ENCODE measurements at places on chromosomes 16 and 17. TPM values are rescaled to one million over a fixed set of nuclear protein-coding genes. Genes with fewer than 3 reads are reported as not detected.

DNA sequence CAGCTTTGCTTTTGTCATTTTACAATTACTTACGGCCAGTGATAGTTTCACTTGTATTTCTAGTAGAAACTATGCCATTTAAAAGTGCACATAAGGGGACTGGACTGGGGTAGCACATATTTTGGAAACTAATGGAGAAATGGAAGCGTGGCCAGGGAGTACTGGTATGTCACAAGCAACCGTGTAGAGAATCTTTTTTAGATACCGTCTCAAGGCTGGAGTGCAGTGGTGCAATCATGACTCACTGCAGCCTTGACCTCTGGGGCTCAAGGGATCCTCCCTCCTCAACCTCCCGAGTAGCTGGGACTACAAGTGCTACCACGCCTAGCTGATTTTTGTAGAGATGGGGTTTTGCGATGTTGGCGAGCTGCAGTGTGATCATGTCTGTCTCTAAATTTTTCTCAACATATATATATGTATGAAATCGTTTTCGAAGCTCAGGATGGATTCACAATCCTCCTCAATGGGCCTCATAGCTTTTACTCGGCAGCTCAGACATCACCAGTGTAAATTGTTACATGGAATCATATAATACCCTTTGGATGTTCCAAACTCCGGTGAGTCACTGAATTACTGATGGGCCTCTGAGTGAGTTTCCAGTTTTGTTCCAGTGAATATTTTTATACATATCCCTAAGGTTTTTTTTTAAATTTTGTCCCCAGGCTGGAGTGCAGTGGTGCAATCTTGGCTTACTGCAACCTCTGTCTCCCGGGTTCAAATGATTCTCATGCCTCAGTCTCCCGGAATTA is 51.7 kb downstream of the ZNF778 start:
- peaks cover 7% of the 10 kb centered on the region for H3K4me1 ChIP-seq
- no peaks in the 10 kb centered on the region for H3K36me3 ChIP-seq
- H3K4me3 ChIP-seq = no peak overlapping the region
- H3K27me3 ChIP-seq = no peaks in the 10 kb centered on the region

DNA sequence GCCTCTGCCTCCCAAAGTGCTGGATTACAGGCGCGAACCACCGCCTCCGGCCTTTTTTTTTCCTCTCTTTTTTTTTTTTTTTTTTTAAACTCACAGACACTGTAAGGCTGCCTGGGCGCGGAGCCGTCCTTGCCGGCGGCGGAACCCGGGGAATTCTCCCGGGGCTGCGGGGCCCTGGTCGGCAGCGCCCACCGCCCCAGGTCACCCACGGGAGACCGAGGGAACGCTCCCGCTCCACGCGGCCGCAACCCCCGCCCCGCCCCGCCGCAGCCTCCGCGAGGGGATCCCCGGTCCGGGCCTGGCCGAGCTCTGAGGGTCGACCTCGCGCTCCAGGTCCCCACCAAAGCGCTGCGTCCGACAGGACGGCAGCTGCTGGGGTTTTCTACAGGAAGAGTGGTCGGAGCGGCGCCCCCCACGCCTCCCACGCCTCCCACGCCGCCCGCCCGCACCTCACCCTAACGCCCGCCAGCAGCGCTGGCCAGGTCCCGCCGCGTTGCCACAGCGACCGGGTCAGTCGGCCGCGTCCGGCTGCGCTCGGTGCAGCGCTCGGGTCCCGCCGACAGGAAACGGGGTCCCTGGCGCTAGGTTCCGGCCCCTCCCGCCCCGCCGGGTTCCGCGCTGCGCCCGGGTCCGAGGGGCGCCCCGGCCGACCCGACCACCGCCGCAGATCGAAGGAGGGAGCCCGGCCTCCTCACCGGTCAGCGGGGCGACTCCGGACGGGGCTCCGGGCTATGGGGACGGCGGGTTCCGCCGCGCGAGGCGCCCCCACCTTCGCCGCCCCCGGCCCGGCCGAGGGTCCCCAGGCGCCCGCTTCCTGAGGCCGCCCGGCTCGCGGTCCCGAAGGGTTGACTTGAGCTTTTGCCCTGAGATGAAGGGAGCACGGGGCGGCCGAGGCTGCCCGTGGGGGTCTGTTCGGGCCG is at the start of gene CCDC57:
CCDC57 (minus strand) TSS at position 512 of the 920 bp plus-strand sequence. CDS start 10,898 bp downstream, outside the sequence.
- no peaks in the 10 kb centered on the region for H3K36me3 ChIP-seq
- H3K27me3 ChIP-seq = no peaks in the 10 kb centered on the region
- H3K4me1 ChIP-seq = peaks cover 2% of the 10 kb centered on the region
- H3K27ac ChIP-seq = peak within 1 kb of the TSS; percentile 85
- peak within 1 kb of the TSS; percentile 60 for H3K4me3 ChIP-seq

- no peak for DNase-seq
- H3K27ac ChIP-seq = no peak overlapping the region
- no peaks in the 10 kb centered on the region for H3K27me3 ChIP-seq
Observed at GRCh38 chr17:78132084-78132676, 1.6 kb downstream of the TMC8 start.

- no peaks in the 10 kb centered on the region for H3K4me1 ChIP-seq
- no peak overlapping the region for H3K4me3 ChIP-seq
- H3K27me3 ChIP-seq = no peaks in the 10 kb centered on the region
- DNase-seq = no peak
- no peak overlapping the region for H3K27ac ChIP-seq
Observed at GRCh38 chr17:64608571-64608981, 53.5 kb downstream of the SMURF2 start.

DNA sequence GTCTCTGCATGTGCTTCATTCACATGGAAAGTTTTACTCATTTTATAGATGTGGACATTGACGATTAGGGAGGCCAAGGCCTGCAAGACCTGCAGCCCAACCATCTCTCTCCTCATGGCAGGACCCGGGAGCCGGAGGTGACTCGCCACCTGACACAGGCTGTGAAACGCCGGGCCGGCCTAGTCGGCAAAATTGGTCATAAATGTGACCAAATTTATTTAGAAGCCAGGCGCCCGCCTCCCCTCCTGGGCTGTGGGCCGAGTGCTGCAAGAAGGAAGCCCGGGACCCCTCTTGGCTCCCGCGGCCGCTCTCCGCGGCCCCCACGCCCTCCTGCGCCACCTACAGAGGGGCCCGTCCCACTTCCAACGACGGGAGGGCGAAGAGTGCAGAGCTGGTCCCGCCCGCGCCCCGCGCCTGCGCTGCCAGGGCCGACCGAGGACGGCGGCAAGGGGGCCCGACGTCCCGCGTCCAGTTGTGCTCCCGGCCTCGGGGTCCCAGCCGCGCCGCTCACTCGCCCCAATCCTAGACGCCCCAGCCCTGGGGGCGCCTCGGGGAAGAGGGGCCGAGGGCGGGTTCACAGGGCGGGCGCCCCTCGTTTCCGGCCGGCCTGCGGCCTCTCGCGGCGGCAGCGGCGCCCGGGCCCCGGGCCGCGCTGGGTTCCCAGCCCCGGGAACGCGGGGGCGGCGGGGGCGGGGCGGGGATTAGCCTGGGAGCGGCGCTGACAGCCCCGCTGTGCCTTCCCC is 47.5 kb downstream of the WNT3 start:
- DNase-seq = no peak
- H3K27ac ChIP-seq = no peak overlapping the region
- peak overlapping the region; percentile 40 for H3K4me3 ChIP-seq
- H3K4me1 ChIP-seq = peaks cover 8% of the 10 kb centered on the region
- H3K27me3 ChIP-seq = no peaks in the 10 kb centered on the region

- no peaks in the 10 kb centered on the region for H3K36me3 ChIP-seq
- no peaks in the 10 kb centered on the region for H3K27me3 ChIP-seq
- DNase-seq = no peak
- no peak overlapping the region for H3K27ac ChIP-seq
- H3K4me3 ChIP-seq = no peak overlapping the region
Observed at GRCh38 chr16:48583075-48584065, 26.6 kb downstream of the N4BP1 start.

DNA sequence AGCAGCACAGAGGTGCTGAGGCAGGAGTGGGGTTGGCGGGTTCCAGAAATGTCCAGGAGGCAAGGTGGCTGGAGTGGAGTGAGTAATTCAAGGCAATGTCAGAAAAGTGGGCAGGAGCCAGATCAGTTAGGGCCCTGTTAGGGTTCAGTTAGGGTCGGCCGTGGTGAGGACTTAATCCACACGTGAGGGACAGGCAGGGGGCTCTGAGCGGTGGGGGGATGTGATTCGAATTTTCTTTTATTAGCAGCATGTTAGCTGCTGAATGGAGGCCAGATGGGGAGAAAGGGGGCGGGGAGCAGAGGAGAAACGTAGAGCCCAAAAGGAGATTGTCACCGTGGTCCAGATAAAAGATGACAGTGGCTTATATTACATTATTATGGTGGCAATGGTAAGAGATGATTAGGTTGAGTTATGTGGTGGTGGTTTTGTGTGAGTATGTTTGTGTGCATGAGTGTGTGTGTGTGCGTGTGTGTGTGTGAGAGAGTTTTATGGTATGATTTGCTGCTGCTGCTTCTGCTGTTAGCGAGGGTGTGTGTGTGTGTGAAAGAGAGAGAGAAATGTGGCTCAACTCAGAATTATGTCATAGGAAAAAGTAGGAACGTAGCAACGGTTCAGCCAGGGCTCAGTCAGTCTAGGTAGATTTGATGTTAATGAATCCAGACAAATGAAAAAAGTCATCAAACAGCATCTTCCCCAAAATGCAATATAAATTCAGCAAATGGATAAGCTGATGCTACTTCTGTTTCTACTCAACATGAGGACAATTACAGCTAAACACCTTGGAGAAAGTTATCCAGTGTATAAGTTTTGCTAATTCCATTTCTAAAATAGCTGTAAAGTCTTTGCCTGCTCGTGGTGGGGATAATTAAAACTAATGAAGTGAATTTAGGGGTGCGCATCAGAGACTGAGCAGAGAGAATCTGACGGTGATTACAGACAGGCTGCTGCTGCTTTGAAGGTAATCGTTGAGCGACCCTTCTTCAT is 390.6 kb downstream of the HAPSTR1 start:
- H3K4me3 ChIP-seq = no peak overlapping the region
- H3K36me3 ChIP-seq = no peaks in the 10 kb centered on the region
- H3K27me3 ChIP-seq = no peaks in the 10 kb centered on the region
- no peak overlapping the region for H3K27ac ChIP-seq

- no peaks in the 10 kb centered on the region for H3K4me1 ChIP-seq
- H3K27ac ChIP-seq = no peak overlapping the region
- no peak overlapping the region for H3K4me3 ChIP-seq
- H3K27me3 ChIP-seq = no peaks in the 10 kb centered on the region
- H3K36me3 ChIP-seq = no peaks in the 10 kb centered on the region
Observed at GRCh38 chr17:4165301-4166010, 22.5 kb downstream of the CYB5D2 start.

- no peaks in the 10 kb centered on the region for H3K27me3 ChIP-seq
- no peak overlapping the region for H3K4me3 ChIP-seq
- H3K36me3 ChIP-seq = no peaks in the 10 kb centered on the region
- no peak overlapping the region for H3K27ac ChIP-seq
- H3K4me1 ChIP-seq = no peaks in the 10 kb centered on the region
- no peak for DNase-seq
Observed at GRCh38 chr16:84574191-84574590, 43.7 kb downstream of the COTL1 start.

DNA sequence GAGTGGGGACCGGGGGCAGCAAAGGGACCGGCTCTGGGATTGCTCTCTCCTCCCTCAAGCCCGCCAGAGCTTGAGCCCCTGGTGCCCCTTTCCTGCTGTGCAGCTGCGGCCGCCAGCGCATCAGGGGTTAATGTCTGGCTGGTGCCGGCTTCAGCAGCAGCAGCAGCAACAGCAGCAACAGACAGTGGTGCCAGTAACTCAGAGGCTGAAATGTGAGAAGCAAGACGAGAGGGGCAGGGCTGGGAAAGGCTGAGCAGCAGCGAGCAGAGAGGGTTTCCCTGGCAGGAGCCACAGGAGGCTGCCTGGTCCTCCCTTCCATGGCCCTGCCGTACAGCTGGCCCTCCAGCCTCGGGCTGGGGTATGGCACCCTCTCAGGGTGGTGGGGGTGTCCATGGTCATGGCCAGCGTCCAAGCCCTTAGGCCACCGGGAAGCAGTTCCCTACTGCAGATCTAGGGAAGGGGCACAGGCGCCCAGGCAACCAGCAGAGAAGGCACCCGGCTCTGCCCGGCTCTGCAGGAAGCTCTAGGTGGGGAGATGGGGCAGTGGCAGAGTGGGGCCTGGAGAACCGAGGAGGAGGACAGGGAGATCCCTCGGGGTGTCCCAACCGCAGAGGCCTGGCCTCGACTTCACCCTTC is 21.1 kb upstream of the TFAP4 start:
- H3K36me3 ChIP-seq = no peaks in the 10 kb centered on the region
- no peak overlapping the region for H3K27ac ChIP-seq
- H3K4me3 ChIP-seq = no peak overlapping the region
- H3K4me1 ChIP-seq = peaks cover 16% of the 10 kb centered on the region
- DNase-seq = peak; percentile 67

- H3K4me1 ChIP-seq = peaks cover 7% of the 10 kb centered on the region
- no peaks in the 10 kb centered on the region for H3K27me3 ChIP-seq
- H3K4me3 ChIP-seq = no peak overlapping the region
Observed at GRCh38 chr17:44539673-44540072, 17.6 kb upstream of the FZD2 start.

- no peaks in the 10 kb centered on the region for H3K27me3 ChIP-seq
- peaks cover 4% of the 10 kb centered on the region for H3K4me1 ChIP-seq
- H3K27ac ChIP-seq = no peak overlapping the region
- DNase-seq = no peak
- H3K36me3 ChIP-seq = no peaks in the 10 kb centered on the region
Observed at GRCh38 chr16:3470723-3471122, 24.6 kb downstream of the C16orf90 start.

DNA sequence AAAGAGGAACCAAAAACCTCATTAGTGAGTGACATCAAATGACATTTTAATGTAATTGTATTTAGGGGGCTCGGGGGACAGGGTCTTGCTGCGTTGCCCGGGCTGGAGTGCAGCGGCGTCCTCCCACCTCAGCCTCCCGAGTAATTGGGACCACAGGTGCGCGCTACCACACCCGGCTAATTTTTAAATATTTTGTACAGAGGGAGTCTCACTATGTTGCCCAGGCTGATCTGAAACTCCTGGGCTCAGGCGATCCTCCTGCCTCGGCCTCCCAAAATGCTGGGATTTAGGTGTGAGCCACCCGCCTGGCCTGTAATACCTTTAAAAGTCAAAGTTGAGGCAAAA is 581 bp downstream of the SNRNP25 start:
- H3K4me1 ChIP-seq = peaks cover 2% of the 10 kb centered on the region
- H3K27me3 ChIP-seq = no peaks in the 10 kb centered on the region
- H3K36me3 ChIP-seq = no peaks in the 10 kb centered on the region
- H3K27ac ChIP-seq = no peak overlapping the region
- H3K4me3 ChIP-seq = peak overlapping the region; percentile 69
- DNase-seq = no peak

- no peak for DNase-seq
- H3K27me3 ChIP-seq = no peaks in the 10 kb centered on the region
- H3K27ac ChIP-seq = no peak overlapping the region
- peaks cover 10% of the 10 kb centered on the region for H3K4me1 ChIP-seq
Observed at GRCh38 chr16:53912155-53912554, 208.2 kb downstream of the FTO start.

DNA sequence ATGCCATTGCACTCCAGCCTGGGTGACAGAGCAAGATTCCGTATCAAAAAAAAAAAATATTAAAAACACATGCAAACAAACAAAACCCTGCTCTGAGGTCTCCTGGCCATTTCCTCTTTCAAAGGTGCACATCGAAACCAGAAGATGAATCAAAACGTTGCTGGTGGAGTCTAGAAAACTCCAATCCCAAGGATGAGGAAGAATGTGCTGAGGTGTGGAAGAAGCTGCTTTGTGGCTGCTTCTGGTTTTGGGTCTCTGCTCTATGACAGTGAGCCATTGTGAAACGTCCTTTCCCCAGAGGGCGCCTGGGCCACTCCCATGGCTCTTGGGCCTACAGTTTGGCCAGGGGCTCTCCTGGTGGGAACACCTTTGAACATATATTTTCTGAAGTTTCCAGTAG is 112.6 kb downstream of the IRF8 start:
- H3K27ac ChIP-seq = no peak overlapping the region

Gene EPOP
- polyA plus RNA-seq = 0.61 TPM

Gene GAN
- polyA plus RNA-seq = 1.1 TPM

Gene SYT17
- polyA plus RNA-seq = 0.65 TPM

Gene MMP2
- 191 TPM for polyA plus RNA-seq

Gene UTS2R
- polyA plus RNA-seq = not detected

Gene CCL5
- polyA plus RNA-seq = 44.5 TPM

Gene INCA1
- 1.5 TPM for polyA plus RNA-seq
